ENCODE measurements at places on chromosomes 1 and 21.

DNA sequence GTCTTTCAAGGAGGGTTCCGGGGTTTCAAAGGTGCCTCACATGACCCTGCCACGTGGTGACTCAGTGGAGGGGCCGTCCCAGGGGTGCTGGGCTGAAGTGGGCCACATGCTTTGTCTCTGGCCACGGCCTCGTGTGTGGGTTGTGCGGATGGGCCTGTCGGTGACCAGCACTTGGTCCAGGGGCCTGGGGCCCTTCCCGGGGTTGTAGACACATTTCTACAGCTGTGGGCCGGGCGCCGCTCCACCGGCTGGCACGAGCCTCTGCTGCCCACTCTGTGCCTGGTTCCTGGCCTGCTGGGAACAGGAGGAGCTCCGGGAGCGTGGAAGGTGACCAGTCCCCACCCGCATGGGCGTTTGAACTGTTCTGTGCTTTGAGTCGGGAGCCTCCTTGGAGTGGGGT is 75.4 kb upstream of the TTC34 start:
- DNase-seq: no peak

- DNase-seq: no peak
Measured at GRCh38 chr1:164875518-164875917, 316.5 kb downstream of the PBX1 start.

- no peak for DNase-seq
Measured at GRCh38 chr1:50157306-50157941, 48.7 kb downstream of the ELAVL4 start.

GRCh38 chr1:168085401-168085872 is 51.3 kb downstream of the GPR161 start:
- DNase-seq: no peak

GRCh38 chr1:200588698-200589097 is 31.9 kb downstream of the KIF14 start:
- DNase-seq: no peak

GRCh38 chr1:63135174-63135512 is 187.2 kb upstream of the FOXD3 start:
- no peak for DNase-seq

GRCh38 chr1:30588311-30589073 is 134.9 kb downstream of the MATN1 start:
- no peak for DNase-seq

- DNase-seq: no peak
Measured at GRCh38 chr1:69258842-69259241, 308.9 kb upstream of the LRRC7 start.

- no peak for DNase-seq
Measured at GRCh38 chr1:96934282-96934681, 212.7 kb downstream of the PTBP2 start.

DNA sequence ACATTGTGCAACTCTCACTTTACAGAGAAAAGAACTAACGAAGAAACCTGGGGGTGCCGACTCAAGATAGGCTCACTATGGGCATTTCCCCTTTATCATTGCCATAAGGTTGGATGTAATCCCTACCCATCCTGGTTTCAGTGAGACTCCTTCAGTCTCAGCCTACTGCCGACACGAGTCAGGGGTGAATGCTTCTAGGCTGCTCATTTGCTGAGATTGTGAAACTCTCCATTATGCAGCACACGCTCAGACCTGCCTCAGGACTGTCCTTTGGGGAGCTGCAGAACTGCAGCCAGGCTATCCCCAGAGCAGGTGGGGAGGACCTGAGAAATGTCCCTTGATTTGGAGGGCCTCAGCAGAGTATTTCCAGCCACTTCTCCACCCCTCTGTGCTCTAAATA is 22.2 kb downstream of the TSHB start:
- DNase-seq: no peak

DNA sequence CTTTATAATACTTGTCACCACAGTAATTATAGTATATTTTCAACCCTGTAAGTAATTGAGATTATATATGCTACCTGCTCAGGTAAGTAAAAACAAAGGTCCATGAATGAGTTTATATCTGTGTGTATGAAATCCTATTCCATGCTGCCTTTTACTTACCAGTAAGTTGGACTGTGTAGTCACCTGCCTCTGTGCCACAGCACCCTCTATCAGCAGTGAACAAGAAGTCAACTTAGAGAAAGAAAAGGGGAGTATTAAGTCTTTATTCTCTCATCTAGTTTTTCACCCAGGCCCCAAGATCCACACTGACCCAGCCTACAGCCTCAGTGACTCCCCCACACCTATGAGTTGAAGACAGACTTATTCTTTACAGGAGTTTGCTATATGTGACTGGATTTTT is 36.9 kb upstream of the IFI16 start:
- no peak for DNase-seq

GRCh38 chr1:14686701-14687100 is 88.2 kb downstream of the KAZN start:
- DNase-seq: no peak

DNA sequence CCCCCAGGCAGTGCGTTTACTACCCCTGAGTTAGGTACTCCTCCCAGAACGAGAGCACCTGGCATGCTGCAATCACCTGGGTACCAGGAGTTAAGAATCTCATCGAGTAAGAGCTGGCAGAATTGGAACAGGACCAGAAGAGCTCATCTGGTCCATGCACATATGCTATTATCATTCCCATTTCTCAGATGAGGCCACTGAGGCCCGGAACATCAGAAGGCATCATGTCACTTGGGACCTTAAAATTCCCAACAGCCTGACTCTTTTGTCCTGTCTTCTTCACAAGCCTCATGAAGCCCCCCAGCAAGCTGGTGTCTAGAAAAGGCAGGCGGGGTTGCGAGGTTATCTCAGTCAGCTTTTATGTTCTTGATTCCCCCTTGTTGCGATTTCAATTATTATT is 13.9 kb upstream of the IFFO2 start:
- no peak for DNase-seq

DNA sequence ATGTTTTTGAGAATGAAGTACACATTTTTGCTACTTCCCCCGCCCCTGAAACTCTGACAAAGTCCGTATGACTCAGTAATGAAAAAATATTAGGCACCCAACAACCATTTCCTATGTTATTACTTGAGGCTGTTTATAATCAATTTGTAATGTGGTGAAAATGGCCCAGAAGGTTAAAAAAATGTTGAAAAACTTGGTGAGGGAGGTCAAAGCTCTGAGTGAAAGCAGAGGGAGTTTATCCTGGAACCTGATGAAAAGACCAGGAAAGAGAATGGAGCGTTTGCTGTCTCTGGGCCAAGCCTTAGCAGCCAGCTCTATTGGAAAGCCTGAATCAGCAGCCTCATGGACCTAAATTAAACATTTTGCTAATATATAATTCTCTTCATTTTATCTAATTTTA is 367.7 kb upstream of the NEGR1 start:
- peak; percentile 49 for DNase-seq

DNA sequence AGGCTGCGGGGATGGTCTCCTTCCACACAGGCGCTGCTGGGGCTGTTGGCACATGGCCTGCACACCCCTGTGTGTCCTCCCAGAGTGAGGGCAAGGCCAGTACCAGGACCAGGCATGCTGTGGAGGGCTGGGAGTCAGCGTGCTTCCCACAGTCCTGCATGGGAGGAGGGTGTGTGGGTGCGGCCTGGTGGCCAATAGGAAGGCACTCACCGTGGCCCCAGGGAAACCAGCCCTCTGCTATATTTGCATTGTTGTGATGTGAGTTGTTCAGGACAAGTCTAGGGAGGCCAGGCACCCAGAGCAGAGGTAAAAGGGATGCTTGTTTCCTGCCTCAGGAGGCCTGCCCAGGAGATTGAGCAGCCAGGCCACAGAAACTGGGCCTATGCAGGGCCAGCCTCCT is 59.5 kb downstream of the S100B start:
- DNase-seq: no peak

GRCh38 chr1:5994713-5995621 is 2.7 kb upstream of the NPHP4 start:
- DNase-seq: no peak

- DNase-seq: no peak
Measured at GRCh38 chr21:37039411-37040075, 33.0 kb downstream of the RIPPLY3 start.

GRCh38 chr1:65148548-65149350 is 746 bp downstream of the AK4 start:
- DNase-seq: no peak

GRCh38 chr1:155105604-155106011 is 22.1 kb upstream of the EFNA1 start:
- DNase-seq: no peak

- no peak for DNase-seq
Measured at GRCh38 chr1:87335175-87335884, 6.7 kb downstream of the LMO4 start.

- peak; percentile 50 for DNase-seq
Measured at GRCh38 chr21:28639737-28640136, 352.9 kb downstream of the LTN1 start.

DNA sequence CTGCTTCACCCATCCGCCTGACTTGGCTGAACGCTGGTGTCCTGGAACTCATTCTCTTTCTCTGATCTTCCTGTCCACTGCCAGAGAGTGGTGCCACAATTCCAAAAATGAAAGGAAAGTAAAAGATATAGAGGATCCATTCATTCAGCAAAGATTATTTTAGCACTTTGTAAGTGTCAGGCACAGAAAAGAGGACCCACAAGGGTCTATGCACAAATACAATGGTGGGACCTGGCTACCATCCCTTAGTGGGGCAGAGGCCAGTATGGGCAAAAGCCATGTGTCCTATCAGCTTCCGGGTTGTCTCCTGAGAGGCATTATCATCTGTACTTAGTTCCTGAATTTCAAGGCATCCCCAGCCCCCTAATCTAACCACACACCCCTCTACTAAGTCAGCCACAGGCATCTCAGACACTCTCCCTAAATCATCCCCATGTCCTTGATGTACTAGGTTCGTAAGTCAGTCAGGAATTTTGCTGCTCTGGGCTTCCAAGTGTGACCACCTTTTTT is 19.0 kb downstream of the SSR2 start:
- DNase-seq: no peak

GRCh38 chr1:8015036-8015808 is 10.9 kb downstream of the ERRFI1 start:
- DNase-seq: peak; percentile 81

GRCh38 chr1:91645031-91645430 is 144.4 kb downstream of the CDC7 start:
- no peak for DNase-seq

- DNase-seq: no peak
Measured at GRCh38 chr1:48536477-48536876, 64.5 kb upstream of the SPATA6 start.

- DNase-seq: no peak
Measured at GRCh38 chr1:108585313-108585712, 25.4 kb downstream of the EEIG2 start.

- no peak for DNase-seq
Measured at GRCh38 chr1:85427331-85427730, 37.6 kb downstream of the DDAH1 start.

DNA sequence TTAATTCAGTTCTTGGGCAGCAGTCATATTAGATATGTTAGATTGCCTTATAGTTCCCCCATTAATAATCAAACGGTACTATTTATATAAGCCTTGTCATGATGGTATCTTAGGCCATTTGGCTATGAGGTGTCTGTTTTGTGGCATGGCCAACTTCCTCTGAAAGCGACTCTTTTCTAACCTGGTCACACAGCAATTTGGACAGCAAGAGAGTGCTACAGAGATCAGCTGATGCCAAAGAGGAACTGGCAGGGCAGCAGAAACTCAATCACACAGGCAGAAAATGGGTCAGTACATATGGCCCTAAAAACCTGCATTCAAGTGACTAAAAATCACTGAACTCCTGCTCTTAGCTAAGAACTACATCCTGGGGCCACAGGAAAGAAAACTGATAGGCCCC is 13.4 kb upstream of the MUTYH start:
- no peak for DNase-seq

GRCh38 chr1:36411674-36412648 is 14.3 kb upstream of the LSM10 start:
- no peak for DNase-seq

GRCh38 chr1:179955731-179956130 is 1.1 kb downstream of the CEP350 start:
- DNase-seq: no peak
